Activated naive CD4-positive, alpha-beta T cell treated with anti-CD3 and anti-CD28 coated beads, Interleukin-2, amount 50 U/mL, for 16 hours (primary cell): ENCODE measurements at places on chromosomes 16 and 17.
A peak's percentile ranks its signal among the peaks of the same experiment; 100 is the strongest.

- no peak for DNase-seq
These were observed 10.9 kb upstream of the FAM171A2 start for GRCh38 chr17:44374306-44375195.

- no peak for DNase-seq
These were observed 20.0 kb upstream of the HERPUD1 start for GRCh38 chr16:56911771-56912571.

DNA sequence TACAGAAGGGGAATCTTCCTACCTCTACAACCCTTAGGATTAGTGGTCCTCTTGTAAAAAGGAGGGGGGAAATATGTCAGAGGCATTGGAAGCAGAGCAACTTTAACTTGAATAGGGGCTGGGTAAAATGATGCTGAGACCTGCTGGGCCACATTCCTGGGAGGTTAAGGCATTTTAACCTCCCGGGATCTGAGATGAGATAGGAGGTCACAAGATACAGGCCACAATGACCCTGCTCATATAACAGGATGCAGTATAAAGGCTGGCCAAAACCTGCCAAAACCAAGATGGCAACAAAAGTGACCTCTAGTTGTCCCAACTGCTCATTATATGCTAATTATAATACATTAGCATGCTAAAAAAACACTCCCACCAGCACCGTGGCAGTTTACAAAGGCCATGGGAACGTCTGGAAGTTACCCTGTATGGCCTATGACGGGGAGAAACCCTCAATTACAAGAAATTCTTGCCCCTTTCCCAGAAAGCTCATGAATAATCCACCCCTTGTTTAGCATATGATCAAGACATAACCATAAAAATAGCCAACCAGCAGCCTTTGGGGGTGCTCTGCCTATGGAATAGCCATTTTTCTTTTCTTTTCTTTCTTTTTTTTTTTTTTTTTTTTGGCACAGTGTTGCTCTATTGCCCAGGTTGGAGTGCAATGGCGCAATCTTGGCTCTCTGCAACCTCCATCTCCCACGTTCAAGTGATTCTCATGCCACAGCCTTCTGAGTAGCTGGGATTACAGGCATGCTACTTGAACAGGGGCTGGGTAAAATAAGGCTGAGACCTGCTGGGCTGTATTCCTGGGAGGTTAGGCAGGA lies 6.2 kb upstream of the C1QTNF1 start:
- no peak for DNase-seq

GRCh38 chr16:66603537-66604375 lies 748 bp upstream of the CMTM3 start:
- DNase-seq, result peak; percentile 64

DNA sequence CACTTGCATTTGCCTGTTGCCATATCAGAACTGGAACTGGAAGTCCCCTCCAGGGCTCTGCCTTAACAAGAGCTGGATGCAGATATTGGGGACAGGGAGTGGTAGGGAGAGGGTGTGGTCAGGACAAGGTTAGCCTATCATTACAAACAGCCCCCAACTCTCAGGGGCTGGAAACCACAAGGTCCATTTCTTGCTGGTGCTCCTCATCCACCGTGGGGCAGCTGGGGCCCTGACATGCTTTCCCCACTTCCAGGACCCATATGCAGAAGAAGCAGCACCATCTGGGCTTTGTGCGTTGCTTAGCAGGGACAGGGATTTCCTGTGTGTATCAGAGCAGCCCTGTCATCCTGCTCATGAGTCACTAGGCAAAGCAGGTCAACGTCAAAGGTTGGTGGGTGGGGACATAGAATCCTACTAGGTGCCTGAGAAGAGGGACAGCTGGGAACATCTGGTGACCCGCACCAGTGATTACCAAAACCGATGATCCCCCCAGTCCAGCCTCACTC lies 26.9 kb downstream of the RGS9 start:
- DNase-seq, result peak; percentile 23

- no peak for DNase-seq
These were observed 230.7 kb downstream of the BCAS3 start for GRCh38 chr17:60908324-60908723.

DNA sequence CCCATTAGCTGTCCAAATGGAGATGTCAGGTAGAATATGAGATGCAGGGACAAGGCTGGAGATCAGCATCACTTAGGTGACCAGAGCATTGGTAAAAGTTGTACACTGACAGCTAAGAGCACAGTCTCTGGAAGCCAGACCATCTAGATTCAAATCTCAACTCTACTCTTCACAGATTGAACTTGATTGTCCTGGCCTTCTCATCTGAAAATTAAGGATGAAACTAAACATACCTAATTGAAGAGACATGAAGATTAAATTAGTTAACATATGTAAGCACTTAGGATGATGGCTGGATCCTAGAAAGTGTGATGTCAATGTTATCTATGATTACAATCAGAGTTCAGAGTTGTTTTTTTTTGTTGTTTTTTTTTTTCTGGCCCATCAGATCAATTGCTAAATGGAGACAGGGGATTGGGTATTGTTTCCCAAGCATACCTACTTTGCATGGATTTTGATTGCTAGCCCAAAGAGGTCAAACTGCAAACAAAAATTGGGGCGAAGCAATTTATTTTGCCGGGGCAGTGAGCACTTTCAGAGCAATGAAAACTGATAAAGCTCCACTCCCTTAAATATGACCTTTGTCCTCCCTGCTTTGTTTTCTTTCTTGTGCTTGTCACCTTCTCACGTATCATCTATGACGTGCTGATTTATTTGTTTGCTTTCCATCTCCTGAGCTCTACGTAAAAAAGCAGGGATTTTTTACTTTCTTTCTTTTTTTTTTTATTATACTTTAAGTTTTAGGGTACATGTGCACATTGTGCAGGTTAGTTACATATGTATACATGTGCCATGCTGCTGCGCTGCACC lies 217.6 kb upstream of the CPHXL start:
- no peak for DNase-seq

- DNase-seq, result no peak
These were observed 40.8 kb downstream of the YPEL2 start for GRCh38 chr17:59372138-59372751.
